ENCODE measurements at places on chromosomes 6 and 20.

DNA sequence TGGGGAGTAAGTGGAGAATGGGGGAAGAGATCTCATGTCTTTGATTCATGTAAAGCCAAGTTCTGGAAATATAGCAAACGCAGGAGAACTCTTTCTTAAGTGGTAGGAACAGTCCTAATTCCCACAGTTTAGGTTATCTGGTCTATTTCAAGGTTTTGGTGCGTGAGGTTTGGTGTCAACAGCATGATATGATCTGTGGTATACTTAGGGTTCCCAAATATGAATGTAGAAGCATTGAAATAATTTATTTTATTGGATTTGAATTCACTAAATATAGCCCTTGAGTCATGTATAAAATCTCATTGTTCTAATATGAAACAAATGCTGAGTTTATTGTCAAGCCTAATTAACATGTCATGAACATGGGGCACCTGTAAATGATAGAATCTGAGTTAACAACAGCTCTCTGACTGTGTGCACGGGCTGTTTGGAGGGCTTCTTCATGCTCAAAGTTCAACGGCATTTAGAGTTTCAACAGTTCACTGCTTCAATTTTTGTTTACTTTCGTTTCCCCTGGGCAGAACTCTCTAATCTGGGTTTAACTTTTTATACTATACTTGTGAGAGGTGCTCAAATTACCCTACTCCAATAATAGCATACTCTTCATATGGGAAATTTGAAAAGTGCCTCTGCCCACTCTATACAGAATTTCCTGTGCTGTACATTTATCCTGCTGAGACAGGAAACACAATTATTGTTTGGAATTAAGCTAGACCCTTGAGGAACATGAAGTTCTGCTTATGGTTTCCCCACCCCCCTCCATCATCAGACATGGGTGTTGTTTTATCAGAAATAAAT is 236.3 kb upstream of the ZNF217 start:
- DNase-seq = no peak

DNA sequence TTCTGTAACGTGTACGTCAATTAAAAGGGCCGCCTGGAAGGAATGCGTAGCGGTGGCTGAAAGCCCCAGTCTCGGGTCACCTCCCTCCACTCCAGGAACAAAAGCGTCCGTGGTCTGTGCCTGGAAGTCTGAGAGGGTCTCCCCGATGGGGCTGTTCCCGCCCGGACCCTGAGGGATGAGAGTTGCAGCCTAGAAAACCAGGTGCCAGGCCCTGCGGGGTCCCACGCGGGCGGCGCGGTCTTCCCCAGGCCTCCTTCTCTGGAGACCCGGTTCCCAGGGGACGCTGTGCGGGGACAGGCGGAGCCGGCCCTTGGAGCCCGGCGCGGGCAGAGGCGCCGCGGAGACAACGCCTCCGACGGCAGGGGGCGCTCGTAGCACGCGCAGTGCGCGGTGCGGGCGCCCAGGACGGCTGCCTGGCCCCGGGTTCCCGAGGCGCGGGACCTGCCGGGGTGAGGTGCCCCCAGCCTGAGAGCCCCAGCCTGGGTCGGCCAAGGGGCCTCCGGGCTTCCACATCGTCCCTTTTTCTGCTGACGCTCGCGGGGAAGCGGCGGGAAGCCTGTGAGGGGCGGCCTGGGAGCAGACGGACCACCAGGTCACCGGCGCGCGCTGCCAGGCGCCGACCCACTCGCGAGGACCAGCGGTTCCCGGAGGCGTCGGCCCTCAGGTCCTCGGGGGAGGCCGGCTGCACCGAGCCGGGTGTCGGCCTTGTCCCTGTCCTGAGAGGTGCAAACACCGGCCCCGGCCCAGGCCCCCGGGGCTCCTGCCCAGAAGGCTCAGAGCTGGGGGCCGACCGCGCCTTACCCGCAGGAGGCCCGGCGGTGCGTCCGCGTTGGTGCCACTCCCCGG is 5.3 kb upstream of the FOXC1 start:
- DNase-seq = peak; percentile 12

- DNase-seq = no peak
Observed at GRCh38 chr20:59933296-59933848, at the start of gene SYCP2. TSS of gene SYCP2 (minus strand) at chr20:59933637. CDS start at chr20:59922413, 11,224 bp downstream.

GRCh38 chr6:100719883-100720682 is 161.0 kb downstream of the ASCC3 start:
- no peak for DNase-seq

GRCh38 chr6:117326396-117326795 is 61.0 kb downstream of the VGLL2 start:
- no peak for DNase-seq

DNA sequence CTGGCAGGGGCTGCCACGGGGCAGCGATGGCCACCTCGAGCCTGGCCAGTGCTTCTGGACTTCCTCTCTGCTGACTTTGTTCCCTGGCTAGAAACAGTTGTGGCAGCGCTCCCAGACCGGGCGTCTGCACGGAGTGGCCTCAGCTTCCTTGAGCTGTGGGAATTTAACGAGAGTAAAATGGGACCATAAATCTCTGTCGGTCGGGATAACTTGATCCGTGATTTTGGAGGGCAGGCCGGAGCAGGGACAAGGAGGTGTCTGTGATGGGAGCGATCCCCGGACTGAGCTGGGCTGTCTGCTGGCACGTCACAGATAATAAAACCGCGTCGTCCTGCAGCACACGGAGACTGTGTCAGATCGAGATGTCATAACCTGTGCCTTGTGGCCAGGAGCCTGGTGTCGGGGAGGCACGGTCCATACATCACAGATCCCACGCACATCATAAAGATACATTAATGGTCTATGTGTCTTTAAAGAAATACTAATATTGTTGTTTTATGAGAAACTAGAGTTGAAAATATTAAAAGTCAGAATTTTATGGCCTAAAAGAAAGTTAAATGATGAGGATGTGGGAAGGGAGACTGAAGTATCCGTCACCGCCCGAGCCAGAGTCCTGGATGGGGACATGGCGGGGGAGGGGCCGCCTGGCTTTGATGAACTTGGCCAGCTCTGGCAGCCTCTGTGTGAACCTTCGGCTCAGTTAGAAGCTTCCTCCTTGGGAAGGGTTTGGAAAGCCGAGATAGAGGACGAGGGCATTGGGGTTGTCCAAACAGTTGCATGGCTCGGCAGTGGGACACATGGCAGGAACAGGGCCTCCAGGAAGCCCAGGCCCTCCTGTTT is 6.5 kb upstream of the RBBP8NL start:
- no peak for DNase-seq

DNA sequence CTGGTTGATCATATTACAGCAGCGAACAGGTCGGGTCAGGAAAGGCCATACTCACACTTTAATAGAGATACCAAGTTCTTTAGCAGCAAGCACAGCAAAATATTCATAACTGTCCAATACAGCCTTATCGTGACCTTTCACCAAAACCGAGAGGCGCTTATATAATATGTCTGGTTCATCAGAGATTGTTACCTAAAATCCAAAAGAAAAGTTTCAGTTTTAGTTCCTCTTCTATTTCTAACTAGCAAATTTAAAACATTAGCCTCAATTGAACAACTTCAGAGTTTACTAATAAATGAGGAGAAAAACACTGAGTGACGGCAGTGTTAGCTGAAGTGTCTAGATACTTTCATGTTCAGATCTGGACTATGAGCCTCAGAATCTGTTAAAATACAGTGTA is 5.9 kb downstream of the MRPS10 start:
- DNase-seq = no peak

DNA sequence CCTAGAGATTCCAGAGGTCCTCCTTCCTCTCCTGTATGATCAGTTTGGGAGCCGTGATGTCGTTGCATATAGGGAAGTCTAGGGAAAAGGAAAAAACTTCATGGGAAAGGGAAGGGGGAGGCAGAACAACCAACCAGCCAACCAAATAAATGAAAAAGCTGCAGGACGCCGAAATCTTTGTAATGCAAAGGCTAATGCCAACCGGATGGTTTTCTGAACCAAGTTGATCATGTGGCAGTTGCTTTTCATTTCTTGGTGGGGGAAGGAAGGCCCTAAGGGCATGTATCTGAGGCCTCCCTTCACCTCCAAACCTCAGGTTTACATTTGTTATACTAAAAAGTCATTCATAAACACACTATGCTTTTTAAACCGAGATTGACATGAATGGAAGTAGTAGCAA is 167.2 kb downstream of the ARID1B start:
- no peak for DNase-seq

GRCh38 chr20:19897891-19898290 is 119.3 kb upstream of the NAA20 start:
- no peak for DNase-seq

DNA sequence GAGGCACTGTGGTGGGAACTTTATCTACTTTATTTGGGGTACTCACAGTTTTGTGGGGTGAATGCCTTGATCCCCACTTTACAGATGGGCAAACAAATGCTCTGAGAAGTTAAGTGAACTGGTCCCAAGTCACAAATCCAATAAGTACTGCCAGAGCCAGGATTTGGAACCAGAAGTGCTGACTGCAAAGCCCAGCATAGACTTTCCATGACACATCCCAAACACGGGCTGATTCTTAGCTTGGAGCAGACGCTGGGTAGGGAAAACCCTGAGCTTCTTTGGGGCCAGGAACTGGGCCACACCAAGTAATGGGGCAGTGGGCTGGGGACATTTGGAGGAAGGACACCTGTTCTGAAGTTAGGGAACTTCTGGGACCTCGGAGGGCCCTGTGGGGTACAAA is 20.3 kb downstream of the RIN2 start:
- no peak for DNase-seq

DNA sequence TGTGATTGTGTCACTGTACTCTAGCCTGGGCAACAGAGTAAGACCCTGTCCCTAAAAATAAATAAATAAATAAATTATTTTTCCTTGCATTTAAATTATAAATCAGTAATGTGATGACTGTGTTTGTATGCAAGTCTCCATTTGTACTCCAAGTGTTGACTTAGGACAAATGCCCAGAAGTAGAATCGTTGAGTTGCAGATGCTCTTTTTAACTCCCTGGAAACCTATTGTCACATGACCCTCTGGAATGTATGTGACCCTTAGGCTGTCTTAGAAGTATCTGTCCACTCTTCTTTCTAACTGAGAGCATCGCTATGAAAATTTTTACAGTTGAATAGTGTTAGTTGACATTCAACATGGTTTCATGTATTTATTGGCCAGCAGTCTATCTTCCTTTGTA is 18.8 kb downstream of the OR2A4 start:
- no peak for DNase-seq

DNA sequence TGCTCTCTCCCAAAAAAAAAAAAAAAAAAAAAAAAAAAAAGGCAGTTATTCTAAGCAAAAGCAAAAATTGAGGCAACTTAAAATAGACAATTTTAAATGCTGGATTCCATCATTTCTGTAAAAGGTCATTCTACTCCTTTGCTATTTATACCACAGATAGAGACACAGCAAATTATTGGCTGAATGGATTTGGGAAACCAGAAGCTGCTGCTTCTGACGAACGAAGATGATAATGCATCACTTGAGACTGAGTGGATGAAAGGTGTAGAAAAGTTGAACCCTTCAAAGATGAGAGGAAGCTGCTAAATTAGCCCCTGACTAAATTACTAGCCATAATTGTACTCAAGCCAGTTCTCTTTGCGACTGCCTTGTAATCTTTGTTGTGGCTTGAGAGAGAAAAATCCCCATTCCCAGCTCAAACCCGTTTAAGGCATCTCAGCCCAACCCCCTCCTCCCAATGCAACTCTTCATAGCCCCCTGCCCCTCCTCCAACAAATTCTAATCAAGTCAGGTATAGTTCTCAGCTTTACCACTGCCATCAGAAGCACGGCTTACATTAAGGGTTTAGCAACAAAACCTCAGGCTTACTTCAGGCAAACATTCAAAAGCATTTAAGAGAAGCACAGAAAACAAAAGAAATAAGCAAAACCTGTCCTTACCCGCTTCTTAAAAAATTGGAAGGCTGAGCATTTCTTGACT is 1.0 kb downstream of the SGK1 start:
- no peak for DNase-seq

DNA sequence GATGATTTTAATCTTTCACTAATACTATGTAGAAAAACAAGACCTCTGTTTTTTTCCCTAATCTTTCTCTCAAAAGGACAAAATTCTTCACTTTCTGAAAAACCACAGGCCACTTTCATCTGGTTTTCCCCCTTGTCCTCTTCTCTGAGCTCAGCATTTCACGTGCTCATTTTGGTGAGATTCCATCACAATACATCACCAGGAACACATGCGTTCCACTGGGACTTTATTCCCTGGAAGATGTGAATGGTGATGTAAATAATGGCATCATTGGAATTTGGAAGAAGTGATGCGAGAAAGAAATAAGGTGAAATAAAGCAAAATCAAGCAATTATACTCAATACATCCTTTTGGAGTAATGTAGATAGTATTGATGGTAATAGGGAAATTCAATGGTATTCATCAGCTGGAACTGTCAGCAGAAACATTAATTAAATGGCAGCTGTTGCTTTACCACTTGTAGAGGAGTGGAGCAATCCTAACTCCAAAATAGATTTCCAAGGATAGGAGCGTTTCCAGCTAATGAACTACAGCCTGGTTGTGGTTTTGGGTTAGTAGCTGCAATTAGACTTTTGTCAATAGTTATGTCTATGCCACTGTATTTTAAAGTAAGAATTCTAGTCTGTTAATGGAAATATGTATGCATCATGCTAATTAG is 11.5 kb downstream of the FILIP1 start:
- DNase-seq = no peak

DNA sequence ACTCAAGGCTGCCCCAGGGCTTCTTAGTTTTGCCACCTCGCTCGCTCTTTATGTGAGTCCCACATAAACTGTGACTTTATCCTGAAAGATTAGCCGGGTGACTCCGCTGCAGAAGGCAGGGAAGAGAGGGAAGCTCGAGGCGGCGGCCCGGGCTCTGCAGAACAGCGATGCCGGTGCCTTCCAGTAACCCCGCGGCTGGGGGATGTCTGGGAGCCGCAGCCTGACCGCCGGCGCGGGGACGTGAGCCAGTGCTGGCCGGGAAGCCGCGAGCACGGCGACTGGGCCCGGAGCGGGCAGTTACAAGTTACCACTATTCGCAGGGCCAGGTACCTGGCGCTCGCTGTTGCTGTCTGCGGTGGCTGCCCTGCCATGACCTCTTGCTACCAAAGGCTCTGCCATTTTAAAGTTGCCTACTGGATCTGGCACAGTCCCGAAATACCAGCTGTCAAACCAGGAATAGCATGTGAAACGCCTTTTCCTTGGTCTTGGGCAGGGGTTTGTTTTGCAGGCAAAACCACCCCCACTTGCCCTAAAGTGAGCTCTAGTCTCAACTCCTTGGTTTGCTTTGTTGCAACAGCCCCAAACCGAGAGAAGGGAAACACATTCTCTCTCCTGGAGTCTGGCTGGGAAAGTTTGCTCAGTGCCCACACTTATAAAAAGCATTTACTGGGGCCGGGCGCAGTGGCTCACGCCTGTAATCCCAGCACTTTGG is 124.0 kb upstream of the SLC2A12 start:
- DNase-seq = peak; percentile 56

Measured in C1 segment of cervical spinal cord (tissue), 14 donors.